Activated T-helper 17 cell treated with anti-CD3 and anti-CD28 coated beads, Interleukin-2, amount 50 U/mL, for 72 hours (primary cell): ENCODE measurements at places on chromosomes 16 and 17. TPM values are rescaled to one million over a fixed set of nuclear protein-coding genes. Genes with fewer than 3 reads are reported as not detected.
A peak's percentile ranks its signal among the peaks of the same experiment; 100 is the strongest.

DNA sequence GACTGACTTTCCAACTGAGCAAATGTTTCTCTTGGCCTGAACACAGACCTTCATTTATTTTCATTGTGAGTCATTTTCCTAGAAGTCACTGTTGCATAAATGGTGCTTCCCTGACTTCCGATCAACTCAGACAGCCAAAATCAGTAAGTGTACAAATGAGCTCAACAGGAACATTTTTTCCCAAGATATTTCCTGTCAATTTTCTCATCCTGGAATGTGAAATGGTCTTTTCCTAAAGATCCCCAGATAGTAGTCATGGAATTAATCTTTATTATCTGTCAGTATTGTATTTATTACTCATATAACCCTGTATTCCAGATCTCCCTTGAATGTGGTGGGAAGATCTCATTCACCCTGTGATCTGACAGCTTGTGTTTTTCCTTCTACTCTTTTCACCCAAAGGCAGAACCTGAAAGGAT lies 360.3 kb upstream of the KIF2B start:
- no peak for ATAC-seq

GRCh38 chr16:85927959-85928358 lies 29.0 kb downstream of the IRF8 start:
- ATAC-seq, result no peak

- no peak for ATAC-seq
Measured at GRCh38 chr17:64615028-64615677, 47.0 kb downstream of the SMURF2 start.

- no peak for ATAC-seq
Measured at GRCh38 chr17:50152736-50153135, 2.3 kb upstream of the PPP1R9B start.

- no peak for ATAC-seq
Measured at GRCh38 chr16:1097800-1098199, 1.8 kb upstream of the C1QTNF8 start.

DNA sequence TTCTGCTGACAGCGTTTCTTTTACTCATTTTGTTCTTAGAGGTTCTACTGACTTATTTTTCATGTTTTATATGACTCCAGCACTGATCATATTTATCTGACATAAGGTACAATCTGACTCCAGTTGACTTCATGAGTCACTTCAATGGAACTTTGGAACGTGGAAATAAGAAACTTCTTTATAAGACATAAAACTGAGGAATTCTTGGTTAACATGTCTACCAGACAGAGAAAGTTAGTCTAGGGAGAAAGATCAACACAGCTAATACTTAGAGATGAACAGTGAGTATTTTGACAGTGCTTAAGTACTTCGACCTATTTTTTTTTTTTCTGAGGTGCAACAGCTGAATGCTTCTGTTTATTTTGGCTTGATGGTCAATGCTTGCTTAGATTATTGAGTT lies 679.5 kb downstream of the KCNJ2 start:
- no peak for ATAC-seq

DNA sequence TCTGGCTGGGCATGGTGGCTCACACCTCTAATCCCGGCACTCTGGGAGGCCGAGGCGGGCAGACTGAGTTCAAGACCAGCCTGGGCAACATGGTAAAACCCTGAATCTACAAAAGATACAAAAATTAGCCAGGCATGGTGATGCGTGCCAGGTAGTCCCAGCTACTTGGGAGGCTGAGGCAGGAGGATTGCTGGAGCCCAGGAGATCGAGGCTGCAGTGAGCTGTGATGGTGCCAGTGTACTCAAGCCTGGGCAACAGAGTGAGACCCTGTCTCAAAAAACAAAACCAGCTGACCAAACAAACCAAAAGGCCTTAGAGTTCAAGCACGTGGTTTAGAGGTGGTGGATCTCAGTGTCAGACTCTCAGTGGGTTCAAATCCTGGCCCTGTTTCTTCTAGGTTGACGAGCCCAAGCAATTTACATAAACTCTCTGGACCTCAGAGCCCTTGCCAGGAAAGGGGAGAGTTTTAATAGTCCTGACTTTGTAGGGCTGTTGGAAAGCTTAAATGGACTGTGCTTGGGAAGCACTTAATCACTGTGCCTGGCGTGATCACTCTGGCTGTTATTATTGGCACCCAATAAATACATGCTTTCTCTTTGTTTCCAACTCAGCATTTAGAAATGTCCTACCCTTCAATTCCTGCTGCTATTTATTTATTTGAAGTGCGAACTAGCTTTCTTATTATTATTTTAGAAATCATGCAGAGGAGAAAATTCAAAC lies 44.7 kb downstream of the ABCC1 start:
- no peak for ATAC-seq

GRCh38 chr17:78828470-78829185 lies 12.0 kb downstream of the USP36 start:
- ATAC-seq, result peak; percentile 63

DNA sequence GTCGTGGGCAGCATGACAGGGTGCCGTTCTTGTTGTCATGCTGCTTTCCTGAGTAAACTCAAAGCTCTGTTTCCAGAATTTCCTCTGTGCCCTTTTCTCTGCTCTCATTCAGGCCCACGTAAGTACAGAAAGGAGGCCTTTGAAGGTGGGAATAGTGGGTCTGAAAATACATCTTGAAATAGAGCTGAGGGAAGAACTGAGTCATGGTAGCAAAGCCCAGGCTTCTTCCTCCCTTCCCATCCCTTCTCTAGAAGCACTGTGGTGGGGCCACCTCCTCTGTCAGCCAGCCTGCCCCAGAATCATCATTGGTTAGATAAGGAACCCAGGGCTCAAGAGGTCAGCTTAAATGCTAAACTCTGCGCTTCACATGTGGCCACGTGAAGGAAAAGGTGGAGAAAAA lies 9.4 kb downstream of the CTRL start:
- ATAC-seq, result no peak

DNA sequence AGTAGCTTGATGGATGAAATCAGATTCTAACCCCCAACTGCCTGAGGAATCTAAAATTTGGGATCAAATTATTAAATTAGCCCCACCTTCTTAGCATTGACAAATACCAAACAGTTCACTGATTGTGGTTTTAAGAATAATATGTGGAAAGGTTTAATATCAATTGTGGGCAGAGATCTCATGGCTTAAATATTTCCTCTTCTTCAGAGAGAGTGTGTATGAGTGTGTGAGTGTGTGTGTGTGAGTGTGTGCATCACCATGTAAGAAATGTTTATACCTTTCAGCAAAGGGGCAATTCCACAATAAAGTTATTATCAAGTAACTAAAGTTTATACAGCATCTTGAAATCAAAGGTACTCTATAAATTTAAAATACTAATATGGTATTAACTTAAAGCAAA lies 3.2 kb downstream of the SMURF2 start:
- ATAC-seq, result no peak

DNA sequence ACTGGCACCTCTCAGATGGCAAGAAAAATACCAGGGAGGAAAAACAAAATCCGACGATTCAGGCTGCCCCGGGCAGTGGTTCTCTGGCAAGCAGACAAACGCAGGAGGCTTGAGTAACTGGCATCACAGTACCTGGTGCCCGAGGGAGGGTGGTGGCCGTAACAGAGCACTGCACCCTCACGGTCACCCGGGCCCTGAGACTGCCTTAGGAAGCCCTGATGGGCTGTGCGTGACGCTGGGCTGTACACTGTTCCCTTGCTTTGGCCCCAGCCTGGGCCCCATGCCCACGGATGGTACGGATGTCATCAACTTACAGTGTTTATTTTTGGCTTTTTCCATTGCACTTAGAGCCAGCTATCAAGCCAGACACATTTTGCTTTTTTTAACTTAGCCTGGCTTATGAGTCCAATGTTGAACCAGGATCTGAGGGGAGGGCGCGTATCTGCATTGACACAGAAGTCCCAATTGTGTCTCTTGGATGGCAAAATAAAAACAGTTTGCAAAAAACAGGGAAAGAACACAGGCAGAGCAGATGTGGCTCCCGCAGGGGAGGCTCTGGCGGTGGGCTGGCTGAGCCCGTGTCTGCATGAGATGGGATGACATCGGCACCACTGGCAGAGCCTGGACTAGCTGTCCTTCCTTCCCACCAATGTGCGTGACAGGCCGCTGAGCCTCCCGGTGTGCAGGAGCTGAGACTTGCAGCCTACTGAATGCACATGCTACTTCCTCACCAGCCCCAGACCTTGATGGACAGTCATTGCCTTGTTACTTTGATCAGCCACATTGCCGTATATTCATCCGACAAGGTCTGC lies 287.7 kb downstream of the FOXL1 start:
- ATAC-seq, result no peak

- no peak for ATAC-seq
Measured at GRCh38 chr16:66273644-66274334, 92.7 kb upstream of the CDH5 start.

GRCh38 chr17:67281743-67282142 lies 36.7 kb upstream of the HELZ start:
- ATAC-seq, result no peak

- peak; percentile 64 for ATAC-seq
Measured at GRCh38 chr17:66347661-66348514, 45.5 kb downstream of the PRKCA start.

- no peak for ATAC-seq
Measured at GRCh38 chr16:89095491-89095951, 1.9 kb downstream of the ACSF3 start.

DNA sequence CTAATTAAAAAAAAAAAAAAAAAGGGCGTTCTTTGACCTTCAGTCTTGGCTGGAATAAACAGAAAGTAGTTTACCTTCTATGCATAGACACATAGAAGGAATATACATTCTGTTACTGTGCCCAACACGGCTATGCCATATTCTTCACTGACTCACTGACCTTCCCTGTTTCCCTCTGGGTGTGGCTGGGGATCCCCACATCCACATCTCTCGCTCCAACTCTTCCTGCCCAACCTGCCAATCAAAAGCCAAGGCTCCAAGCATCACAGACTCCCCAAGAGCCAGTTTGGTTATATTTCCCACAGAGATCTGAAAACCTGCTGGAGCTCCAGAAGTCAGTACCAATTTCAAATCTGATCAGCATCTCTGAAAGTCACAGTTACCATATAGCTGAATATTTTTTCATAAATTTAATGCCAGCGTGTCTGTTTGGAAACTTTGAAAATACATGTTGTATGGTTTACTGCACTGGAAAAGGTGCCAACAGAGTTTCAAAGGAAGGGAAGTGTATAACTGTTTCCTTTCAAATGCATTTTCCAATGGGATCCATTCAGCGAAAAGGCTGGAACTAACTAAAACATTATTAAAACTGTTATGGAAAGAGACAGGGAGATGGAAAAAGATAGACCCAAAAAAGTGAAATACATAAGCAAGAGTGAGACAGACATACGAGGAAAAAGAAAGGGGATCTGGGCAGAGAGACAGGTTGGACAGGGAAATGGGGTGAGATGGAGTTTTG lies 91.8 kb downstream of the SMG6 start:
- no peak for ATAC-seq

GRCh38 chr17:16434662-16435061 lies 19.3 kb downstream of the TRPV2 start:
- no peak for ATAC-seq

- peak; percentile 86 for ATAC-seq
Measured at GRCh38 chr17:9115214-9116191, 94.2 kb downstream of the NTN1 start.

- peak; percentile 100 for ATAC-seq
Measured at GRCh38 chr16:2874912-2875362, 8.1 kb upstream of the FLYWCH2 start.

- no peak for ATAC-seq
Measured at GRCh38 chr16:66844009-66844341, 239 bp upstream of the CA7 start.

DNA sequence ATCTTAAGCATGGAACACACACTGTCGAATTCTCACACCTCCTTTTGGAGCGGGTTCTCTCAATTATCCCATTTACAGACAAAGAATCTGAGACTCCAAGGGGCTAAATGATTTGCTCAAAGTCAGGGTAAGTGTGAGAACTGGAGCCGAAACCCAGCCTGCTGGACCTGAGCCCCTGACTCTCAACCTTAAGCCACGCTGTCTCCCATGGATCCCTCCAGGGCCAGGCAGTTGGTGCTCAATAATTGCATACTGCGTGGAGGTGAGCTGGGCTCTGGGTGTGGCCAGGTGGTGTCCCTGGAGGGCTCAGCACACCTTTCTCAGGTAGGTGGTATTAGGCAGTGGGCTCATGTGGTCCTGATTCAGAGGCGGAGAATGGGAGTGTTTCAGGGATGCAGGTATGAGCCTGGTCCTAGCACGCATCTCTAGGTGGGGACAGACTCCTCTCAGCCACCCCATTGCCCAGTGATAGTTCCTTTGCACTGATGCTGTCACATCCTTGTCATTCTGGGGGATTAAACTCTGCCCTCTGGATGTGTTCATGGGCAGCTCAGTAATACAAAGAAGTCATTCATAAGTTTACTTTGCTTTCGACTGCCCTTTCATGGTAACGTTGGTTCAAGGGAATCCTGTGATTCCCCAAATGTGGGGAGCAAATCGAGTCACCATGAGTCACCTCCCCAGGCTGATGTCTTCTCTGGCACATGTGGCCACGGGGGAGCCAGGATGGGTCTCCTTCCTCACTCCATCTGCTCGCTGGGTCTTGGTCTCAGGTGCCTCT lies 399.5 kb upstream of the TNRC6C start:
- peak; percentile 52 for ATAC-seq

GRCh38 chr16:84565669-84566495 lies 52.0 kb downstream of the COTL1 start:
- no peak for ATAC-seq

DNA sequence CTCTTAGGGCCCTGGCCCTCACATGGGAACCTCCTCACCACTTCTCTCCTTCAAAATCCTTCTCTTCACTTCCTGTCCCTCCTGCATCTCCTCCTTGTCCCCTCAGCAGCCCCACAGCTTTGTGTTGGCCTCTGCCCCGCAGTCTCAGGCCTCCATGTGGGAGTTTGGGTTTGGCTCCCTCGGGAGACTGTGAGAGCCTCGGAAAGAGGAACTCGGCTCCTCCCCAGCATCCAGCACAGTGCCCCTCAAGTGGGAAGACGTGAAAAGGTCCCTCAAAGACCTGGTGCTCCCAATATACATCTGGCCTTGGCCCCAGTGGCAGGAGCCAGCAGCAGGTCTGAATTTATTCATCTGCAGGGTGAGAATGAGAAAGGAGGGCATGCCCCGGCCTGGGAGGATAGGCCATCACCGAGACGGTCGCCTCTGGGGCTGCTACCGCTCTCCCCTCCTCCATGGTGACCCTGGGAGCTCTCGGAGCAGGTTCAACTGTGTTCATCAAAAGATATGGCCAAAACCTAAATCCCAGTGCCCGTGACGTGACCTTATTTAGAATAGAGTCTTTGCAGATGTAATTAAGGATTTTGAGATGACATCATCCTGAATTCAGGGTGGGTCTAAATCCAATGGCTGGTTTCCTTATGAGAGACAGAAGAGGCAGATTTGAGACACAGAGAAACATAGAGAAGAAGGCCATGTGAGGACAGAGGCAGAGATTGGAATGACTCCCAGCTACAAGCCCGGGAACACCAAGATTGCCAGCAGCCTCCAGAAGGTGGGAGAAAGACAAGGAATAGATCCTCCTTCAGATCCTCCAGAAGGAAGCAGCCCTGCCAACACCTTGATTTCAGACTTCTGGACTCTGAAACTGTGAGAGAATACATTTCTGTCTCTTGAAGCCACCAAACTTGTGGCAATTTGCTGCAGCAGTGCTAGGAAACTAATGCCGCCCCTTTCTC lies 135.1 kb downstream of the MRM1 start:
- ATAC-seq, result no peak

- ATAC-seq, result peak; percentile 62
Measured at GRCh38 chr16:53131363-53132071, 76.7 kb downstream of the CHD9 start.

The WFIKKN1 gene
- total RNA-seq, result 0.45 TPM

The SP6 gene
- 0.21 TPM for total RNA-seq

The MYCBPAP gene
- 2.1 TPM for total RNA-seq

The CIAO2B gene
- 167 TPM for total RNA-seq

The HOXB3 gene
- total RNA-seq, result 5.4 TPM

The TBC1D3E gene
- not detected for total RNA-seq

The DOC2B gene
- 0.45 TPM for total RNA-seq

The MT1A gene
- 6.5 TPM for total RNA-seq

The TM4SF5 gene
- not detected for total RNA-seq

The BRIP1 gene
- total RNA-seq, result 19.0 TPM

The ZG16 gene
- total RNA-seq, result not detected
